ENCODE measurements at places on chromosomes 3 and 15. TPM values are rescaled to one million over a fixed set of nuclear protein-coding genes. Genes with fewer than 3 reads are reported as not detected.

Gene STRIT1
- 1.5 TPM for polyA plus RNA-seq

Gene ZBBX
- polyA plus RNA-seq: 5.7 TPM

Gene ALDH1A3
- 5.7 TPM for polyA plus RNA-seq

Gene SAMD7
- polyA plus RNA-seq: not detected

Gene KLHL40
- not detected for polyA plus RNA-seq

Gene GADL1
- polyA plus RNA-seq: 5.1 TPM

Gene ADCY5
- polyA plus RNA-seq: 10.6 TPM

Gene ATP13A4
- polyA plus RNA-seq: 1.3 TPM

Gene PAK6
- polyA plus RNA-seq: 6.5 TPM

DNA sequence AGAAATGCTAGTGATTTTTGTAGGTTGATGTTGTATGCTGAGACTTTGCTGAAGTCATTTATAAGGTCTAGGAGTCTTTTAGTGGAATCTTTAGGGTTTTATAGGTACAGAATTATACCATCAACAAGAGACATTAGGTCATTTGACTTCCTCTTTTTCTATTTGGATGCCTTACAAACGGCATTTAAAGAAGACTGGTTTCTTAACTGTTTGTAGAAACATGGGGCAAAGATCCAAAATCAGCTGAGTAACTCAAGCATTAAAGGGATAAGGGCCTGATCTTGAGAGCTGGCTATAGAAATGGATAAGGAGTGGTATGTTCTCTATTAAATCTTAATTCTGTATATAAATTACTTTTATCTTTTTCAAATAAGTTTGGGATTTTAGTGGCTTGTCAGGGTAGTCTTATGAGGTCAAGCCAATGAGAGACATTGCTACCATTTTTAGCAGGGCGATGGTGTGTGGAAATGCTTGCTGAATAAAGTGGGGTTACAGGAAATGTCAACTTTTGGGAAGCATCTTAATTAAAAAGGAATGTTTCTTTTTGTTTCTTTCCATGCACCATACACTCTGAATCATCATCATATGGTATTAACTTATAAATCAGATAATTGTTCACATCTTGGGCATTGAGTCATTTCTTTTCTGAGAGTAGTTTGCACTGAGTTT, 197.7 kb upstream of the GBE1 start:
- no peak for DNase-seq

DNA sequence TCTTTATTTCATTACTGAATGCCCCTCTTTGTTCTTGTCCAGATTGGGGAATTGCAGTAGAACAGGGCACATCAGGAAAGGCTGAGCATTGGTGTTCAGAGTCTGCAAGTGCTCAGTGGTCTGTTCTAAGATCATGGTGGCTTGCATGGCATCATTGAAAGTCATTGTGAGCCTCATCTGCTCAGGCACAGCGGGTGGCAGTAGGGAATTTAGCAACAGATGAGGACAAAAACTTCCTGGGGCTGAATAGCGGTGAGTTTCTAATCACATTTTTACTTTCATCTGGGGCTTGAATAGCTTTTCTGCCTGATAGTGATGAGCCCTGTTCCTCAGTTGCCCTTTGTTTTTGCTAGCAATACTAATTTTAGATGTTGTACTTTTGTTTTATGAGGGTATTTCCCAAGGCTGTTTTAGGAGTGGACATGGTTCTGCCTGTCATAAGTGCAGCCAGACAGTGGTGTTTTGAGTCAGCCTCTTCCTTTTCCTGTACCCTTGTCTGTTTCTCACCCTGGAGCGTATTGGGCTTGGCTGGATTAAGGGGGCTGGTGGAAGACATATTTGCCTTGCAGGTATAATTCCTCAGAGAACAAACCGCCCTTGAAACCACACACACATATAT, 127.2 kb upstream of the IL12A start:
- DNase-seq: no peak

GRCh38 chr3:120200493-120201235, 84.4 kb downstream of the GPR156 start:
- DNase-seq: no peak

DNA sequence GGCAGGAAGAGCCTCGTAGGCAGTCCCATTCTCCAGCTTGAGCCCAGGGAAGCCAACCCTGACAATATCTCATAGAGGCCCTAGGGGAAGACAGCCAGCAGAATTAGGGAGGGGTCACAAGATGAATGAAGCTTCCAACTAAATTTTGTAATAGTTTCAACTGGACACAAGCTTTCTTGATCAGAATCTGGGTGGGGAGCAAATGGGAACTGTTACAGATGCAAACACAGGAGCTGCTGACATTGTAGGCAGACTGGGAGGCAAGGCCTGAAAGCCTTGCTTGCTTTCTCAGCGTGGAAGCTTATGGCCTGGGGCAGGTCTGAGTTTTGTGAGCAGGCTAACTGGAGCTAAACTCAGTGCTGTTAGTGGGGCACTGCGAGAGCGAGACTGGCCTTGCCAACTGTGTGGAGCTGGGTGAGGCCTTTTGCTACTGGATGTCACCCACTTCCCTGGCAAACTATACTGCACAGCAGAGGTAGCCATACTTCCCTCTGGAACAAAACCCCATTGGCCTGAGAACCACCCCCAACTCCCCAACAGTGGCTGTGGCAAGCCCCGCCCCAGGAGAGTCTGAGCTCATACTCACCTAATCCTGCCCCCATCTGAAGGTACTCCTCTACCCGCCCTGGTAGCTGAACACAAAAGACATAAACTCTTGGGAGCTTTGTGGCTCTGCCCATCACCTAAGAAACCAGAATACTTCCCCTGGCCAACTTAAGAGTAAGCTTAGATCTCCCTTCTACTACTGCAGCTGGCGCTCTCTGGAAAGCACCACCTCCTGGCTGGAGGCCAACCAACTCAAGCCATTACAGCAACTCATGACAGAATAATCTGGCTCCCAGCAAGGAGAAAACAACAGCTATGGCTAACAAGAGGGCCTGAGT, 42.9 kb downstream of the CFAP20DC start:
- no peak for DNase-seq

DNA sequence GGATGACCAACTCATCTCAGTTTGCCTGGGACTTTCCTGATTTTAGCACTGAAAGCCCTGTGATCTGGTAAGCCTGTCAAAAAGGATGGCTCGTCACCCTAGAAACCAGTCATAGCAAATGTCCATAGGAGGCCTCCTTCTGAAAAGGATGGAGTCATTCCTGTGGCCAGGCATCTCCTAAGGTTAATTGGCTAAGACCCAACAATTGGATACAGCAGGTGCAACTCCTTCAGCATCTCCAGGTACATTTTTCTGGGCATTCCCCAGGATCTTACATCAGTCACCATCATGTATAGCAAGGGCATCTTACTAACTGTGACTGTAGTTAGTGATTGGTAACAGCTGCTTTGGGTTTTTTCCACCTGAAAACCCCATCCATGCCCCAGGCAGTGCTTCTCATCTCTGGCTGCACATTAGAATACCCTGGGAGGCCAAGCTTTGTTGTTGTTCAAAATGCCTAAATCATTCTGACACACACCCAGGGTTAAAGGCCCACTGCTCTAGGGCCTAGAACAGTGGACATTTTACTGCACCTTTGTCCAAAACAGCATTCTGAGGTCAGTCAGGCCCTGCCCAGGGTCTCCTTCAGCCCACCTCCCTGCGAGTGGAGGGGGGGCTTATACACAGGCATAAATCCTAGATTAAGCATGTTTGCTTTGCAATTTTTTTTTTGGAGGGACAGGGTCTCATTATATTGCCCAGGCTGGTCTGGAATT, 28.3 kb upstream of the GALNT15 start:
- no peak for DNase-seq

- no peak for DNase-seq
Measured at GRCh38 chr3:54538346-54538745, 389.5 kb downstream of the LRTM1 start.

DNA sequence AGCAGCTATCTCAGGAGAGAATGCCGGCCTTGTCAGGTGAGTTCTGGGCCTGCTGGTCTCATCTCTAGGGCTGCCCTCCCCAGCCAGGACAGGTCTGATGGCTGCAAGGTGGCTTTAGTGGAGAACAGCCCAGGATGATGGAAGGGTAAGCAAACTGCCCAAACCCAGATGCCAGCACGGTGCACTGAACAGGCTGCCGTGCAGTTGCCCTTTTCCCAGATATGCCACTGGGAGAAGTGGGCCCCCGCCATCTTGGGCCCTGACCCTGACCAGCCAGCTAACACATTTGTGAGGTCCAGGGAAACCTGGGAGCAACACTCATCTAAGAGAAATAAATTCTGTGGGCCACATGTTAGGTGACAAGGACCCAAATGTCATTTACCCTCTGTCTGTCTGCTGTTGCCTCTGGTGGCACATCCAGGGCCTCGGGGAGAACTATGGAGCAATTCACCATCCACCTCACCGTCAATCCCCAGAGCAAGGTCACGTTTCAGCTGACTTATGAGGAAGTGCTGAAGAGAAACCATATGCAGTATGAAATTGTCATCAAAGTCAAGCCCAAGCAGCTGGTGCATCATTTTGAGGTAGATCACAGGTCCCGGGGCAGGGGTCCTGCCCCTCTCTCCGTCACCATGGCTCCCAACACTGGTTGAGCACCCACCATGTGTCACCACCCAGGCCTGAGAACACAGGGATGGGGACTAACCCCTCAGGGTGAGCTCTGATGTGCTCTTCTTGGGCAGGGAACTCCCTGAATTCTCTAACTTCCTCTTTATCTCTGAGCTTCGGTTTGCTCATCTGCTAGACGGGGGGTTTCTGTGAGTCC, 1.8 kb downstream of the ITIH1 start:
- DNase-seq: no peak

- no peak for DNase-seq
Measured at GRCh38 chr3:128133273-128133883, 9.8 kb upstream of the RUVBL1 start.

GRCh38 chr15:99264125-99264524, 12.8 kb downstream of the LRRC28 start:
- DNase-seq: no peak

DNA sequence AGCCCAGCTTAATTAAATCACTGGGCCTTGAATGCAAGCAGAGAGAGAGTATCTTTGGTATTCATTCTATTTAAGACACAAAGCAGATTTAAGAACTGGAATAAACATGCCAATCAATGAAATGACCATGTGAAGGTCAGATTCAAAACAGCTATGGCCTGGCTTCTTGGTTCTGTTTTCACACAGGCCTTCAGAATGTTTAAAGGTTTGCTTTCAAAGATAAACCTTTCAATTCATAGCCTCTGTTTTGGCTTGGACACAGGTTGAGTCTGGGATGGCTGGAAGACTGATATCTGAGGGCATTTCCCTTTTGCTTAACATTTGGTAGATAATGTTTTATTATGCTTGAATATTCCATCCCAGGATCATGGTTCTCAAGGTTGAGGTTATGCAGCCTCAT, 244.4 kb upstream of the KBTBD8 start:
- DNase-seq: no peak

- no peak for DNase-seq
Measured at GRCh38 chr3:121649645-121650044, 11.1 kb downstream of the HCLS1 start.

GRCh38 chr3:17039594-17039993, 154.8 kb downstream of the PLCL2 start:
- DNase-seq: no peak

- no peak for DNase-seq
Measured at GRCh38 chr3:143201045-143201444, 81.5 kb downstream of the CHST2 start.

GRCh38 chr15:74384881-74385643, 17.6 kb upstream of the CYP11A1 start:
- no peak for DNase-seq

GRCh38 chr15:41854443-41854842, 15.8 kb downstream of the PLA2G4B start:
- no peak for DNase-seq

GRCh38 chr3:112956351-112956750, 18.6 kb downstream of the CD200R1 start:
- no peak for DNase-seq

GRCh38 chr3:12472000-12472610, 12.2 kb upstream of the TSEN2 start:
- DNase-seq: no peak

GRCh38 chr3:112357930-112358780, 25.2 kb downstream of the CD200 start:
- DNase-seq: no peak

- no peak for DNase-seq
Measured at GRCh38 chr3:70150599-70150998, 151.1 kb downstream of the SAMMSON start.

DNA sequence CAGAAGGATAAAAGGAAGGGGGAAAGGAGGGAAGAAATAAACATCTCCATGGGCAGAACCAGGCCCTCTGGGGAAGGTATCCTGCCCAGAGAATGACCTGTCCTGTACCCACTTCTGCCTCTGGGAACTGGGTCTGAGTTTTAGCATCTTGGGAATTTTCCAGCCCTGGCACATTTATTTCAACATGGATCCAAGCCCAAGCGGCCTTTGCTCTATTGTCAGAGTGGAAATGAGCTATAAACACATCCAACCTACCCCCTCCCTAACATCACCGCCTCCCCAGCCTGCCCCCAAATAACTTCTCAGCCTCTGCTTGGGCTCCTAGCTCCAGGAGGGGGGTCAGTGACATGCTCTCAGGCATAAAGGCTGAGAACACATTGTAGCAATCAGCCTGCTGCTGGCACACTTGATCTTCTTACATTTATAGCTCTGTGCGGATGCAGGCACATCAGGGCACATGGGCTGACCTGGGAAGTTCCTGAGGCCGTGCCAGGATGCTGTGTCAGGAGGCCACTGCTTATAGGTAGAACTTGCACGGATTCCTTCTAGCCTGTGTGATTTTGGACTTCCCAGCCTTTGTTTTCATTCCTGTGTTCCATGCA, 4.6 kb upstream of the OXTR start:
- no peak for DNase-seq

GRCh38 chr3:189570916-189571315, 60.3 kb upstream of the TP63 start:
- no peak for DNase-seq

DNA sequence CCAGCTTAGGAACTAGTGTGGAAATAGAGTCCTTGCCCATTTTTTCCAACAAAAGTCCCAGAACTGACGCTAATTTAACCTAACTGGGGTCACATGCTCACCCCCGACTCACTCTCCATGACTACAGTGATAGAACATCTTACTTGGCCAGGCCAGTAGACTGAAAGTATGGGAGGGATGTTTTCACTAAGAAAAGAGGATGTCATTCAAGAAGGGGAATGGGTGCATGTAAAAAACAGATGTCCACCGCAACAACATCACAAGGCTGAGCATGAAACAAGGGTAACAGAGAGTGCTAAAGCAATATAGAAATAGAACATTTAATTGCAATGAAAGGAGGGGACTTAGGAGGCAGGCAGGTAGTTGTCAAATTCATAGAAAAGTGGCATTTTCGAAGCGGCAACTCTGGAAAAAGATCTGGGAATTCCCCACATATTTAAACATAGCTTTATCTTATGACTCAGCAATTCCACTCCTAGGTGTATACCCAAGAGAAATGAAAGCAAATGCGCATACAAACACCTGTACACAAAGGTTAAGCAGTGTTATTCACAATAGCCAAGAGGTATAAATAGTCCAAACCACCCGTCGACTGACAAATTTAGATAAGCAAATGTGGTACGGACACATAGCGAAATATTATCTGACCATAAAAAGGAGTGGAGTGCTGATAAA, 41.1 kb upstream of the UBE2E2 start:
- no peak for DNase-seq

- no peak for DNase-seq
Measured at GRCh38 chr15:24659622-24660021, 16.0 kb upstream of the NPAP1 start.
